ENCODE measurements at places on chromosomes 3 and 15. TPM values are rescaled to one million over a fixed set of nuclear protein-coding genes. Genes with fewer than 3 reads are reported as not detected.

GRCh38 chr15:39172380-39173281, 408.2 kb upstream of the THBS1 start:
- no peak for DNase-seq

DNA sequence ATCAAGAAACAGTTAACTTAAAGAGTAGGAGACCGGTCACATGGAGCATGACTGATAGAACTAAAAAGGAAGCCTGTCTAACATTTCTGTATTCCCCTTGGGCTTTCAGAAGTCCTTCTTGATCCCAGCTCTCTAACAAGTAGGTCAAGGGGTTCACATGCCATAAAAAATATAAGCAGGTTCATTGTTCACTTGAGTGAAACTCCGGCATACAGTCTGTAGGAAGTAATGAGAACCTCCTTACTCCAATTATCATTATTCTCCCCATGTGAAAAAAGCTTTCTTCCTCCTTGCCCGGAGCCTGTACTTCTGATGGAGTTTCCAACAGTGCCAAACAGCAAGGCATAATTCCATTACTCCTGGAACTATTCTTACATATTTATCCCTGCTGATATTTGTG, 242.8 kb upstream of the CNTN4 start:
- DNase-seq, result no peak

- DNase-seq, result peak; percentile 70
These were observed 9.3 kb downstream of the WWTR1 start for GRCh38 chr3:149648525-149648924.

DNA sequence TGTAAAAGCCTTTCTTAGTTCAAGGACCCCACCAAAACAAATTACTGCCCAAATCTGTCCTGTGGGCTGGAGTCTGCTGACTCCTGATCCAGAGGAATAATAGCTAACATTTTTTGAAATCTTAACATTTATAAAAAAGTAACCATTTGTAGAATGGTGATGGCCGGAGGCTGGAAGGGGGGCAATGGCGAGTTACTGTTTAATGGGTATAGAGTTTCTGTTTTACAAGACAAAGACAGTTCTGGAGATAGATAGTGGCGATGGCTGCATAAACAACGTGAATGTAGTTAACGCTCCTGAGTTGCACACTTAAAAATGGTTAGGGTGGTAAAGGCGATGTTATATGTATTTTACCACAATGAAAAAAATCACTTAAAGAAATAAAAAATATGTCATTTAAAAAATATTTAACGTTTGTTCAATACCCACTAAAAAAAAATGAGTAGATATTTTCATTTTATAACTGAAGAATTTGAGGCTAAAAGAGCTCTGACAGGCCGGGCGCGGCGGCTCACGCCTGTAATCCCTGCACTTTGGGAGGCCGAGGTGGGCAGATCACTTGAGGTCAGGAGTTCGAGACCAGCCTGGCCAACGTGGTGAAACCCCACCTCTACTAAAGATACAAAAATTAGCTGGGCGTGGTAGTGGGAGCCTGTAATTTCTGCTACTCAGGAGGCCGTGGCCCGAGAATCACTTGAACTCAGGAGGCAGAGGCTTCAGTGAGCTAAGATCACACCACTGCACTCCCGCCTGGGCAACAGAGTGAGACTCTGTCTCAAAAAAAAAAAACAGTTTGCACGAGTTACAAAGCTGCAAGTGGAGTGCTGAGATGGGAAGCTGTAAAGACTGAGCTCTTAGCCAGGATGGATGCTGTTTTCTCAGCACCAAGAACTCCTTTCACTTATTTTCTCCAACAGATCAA, 37.6 kb downstream of the IGF2BP2 start:
- no peak for DNase-seq

DNA sequence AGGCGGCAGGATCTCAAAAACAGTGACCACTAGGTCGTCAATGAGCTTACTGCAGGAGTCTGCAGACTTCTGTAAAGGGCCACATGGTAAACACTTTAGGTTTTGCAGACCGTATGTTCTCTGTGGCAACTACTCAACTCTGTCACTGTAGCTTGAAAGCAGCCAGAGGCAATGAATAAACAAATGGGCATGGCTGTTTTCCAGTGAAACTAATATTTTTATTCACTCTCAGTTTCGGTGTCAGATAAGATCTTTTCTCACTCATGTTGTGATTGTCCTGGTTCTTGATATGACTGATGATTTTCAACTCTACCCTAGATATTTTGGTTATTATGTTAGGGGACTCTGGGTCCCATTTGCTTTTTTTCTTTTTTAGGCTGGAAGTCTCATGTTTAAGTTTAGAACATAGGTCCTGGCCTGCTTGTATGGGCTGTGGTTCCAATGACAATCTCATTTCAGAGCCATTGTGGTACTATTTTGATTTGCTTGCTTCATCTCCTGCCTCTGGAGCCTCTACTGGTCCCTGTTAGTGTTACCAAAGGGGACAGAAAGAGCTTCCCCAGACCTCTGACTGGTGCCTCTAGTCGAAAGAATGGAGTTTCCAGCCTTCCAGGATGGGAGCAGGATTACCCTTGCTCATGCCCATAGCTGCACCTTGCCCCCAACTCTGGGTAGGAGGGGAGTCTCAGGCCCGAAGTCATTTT, 222.0 kb downstream of the STT3B start:
- DNase-seq, result no peak

GRCh38 chr3:170869239-170869590, 780 bp downstream of the RPL22L1 start:
- peak; percentile 21 for DNase-seq

DNA sequence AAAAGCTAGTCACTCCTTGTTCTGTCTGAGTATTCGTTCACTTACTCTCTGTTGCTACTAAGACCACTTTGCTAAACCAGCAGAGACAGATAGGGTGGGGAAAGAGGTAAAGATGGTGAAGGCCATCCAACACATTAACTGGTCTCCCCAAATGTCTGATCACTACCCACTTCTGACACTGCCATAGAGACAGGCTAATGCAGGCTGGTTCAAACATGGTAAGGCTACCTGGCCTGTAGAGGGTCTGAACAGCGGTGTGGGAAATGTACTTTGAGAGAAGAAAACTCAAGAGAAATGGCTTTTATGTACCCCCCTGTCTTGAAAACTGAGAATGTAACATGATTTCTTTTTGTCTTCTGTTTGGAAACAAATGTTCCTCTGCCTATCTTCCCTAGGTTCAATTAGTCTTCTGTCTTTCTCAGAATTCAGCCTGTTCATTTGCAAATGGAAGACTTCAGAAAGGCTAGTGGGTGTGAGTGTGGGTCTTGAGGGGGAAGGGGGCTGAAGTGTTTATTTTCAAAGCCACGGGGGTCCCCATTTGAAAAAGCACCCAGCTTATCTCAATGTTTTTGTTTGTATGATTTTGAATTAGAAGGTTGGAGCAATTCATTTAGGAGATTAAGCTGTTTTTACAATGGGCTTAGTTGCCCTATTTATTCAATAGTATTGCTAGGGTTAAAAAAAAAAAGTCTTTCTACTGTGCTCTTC, 15.8 kb downstream of the ALDH1A2 start:
- DNase-seq, result no peak

DNA sequence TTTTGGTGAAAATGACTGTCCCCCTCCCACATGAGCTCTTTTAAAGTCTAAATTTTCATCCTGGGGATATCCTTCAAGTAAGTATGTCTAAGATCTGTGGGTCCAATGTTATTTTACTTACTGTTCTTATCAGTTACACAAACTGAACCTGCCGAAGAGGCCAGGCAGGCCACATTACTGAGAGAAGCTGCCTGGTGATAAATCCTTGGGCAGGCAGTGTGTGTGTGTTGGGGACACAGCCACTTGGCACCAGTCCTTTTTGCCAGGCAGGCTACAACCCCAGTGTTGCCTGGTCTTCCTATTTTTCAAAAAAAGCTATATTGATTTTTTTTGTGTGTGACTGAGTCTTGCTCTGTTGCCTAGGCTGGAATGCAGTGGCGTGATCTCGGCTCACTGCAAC, 50.6 kb upstream of the RASA2 start:
- no peak for DNase-seq

- no peak for DNase-seq
These were observed 13.8 kb downstream of the RBM5 start for GRCh38 chr3:50102558-50102957.

DNA sequence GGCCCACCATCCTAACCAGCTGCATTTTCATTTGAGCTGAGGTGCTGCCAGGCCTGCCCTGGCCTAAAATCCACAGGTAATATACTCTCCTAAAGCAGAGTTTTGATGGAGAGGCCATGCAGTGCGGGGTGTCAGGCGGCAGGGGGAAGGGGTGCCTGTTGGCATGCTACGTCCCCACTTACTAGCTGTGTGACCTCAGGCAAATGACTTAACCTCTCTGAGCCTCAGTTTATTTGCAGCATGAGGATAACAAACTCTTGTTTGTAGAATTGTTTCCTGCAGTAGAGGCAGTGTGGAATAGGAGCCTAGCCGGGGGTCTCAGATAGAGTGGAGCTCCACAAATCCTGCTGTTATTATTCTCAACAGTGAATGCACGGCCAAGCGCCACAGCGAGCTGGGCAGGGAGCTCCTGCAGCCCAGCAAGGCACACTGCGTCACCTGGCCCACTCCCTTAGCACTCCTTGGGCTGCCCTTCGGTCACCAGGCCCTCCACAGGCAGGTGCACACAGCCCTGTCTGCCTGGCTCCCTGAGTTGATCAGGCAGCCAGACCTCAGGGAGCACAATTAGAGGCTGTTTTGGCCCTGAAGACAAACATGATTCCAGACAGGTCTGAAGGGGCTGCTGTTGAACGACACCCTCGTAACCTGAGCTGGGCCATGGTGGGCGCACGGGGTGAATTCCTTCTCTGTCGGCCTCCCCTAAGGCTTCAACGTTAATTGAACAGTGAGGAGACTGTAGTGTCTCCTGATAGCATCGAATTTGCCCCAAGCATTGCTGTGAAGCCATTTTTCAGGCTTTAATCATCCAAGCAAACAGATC, 248.8 kb upstream of the LYSMD4 start:
- no peak for DNase-seq

- no peak for DNase-seq
These were observed 15.2 kb downstream of the SLTM start for GRCh38 chr15:58918239-58918638.

GRCh38 chr15:52005748-52006701, 13.0 kb upstream of the MAPK6 start:
- peak; percentile 48 for DNase-seq

GRCh38 chr3:193190146-193190786, 50.8 kb upstream of the PLAAT1 start:
- peak; percentile 56 for DNase-seq

DNA sequence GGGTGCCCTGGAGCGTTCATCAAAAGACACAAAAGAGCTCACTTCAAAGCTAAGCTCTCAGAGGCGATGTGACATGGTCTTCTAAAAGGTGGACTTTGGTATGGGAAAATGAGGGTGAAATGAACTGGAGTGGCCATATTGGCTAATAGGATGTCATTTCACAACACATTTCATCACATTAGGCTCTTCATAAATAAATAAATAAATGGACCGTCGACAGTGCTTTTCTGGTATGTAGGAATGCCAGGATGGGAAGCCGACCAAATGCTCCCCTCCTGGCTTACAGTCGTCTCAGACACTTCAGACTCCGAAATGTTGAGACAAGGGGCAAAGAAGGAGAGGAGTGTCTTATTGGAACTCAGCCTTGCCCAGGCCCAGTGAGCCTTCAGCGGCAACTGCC, 383.0 kb downstream of the NTRK3 start:
- DNase-seq, result peak; percentile 38

DNA sequence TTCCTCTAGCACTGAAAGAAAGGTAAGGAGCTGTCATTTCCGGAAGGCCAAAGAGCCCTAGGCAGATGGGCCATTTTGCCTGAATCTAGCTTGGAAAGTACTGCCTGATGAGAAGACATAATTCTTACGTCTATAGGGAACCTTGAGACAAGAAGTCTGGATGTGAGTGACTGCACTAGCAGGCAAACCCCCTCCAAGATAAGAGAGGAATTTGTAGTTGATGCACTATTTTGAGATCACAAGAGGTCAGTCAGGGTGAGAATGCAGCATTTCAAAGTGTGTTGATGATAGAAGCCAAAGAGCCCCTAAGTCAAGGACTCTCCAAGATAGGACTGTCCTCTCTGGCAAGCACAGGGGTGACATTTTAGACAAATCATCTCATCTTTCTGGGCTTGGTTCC, 99.2 kb downstream of the HES1 start:
- DNase-seq, result no peak

- peak; percentile 91 for DNase-seq
These were observed 79.8 kb downstream of the FOXP1 start for GRCh38 chr3:71503525-71504249.

DNA sequence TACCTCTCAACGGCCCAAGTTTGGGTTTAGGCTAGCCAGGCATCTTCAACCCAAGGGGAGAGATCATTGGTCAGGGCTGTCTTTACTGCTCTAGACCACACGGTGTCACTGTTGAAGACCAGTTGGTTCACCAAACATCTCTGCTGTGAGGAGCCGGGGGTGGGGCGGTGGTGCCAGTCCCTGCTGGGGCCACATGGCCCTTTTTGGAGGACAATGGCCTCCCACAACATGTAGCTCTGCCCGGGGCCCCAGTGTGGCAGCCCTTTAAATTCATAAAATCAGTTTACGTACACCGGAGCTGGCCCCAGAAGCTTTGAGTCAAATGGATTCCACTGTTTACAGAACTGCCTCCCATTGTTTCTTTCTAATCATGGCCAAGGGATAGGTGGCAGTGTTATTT, 19.1 kb upstream of the TM4SF18 start:
- DNase-seq, result peak; percentile 79

- no peak for DNase-seq
These were observed 114.9 kb upstream of the RPL32 start for GRCh38 chr3:12956316-12956660.

DNA sequence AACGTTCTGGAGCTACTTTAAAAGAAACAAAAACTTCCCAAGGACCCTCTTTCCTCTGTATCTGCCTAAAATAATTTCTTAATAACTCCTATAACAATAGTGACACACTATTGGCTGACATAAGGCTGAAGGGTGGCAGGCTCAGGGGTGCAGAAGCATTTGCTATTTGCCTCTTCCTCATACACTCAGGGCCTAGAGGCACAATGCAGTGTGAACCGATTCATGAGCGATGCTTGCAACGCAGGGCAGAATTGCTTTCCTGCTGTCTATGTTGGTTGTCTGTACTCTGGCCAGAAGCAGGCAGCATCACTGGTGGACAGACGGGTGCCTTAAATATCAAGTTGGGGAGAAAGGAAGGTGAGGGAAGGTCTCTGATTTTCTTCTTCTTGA, 157.4 kb downstream of the AGBL1 start:
- DNase-seq, result no peak

GRCh38 chr3:168197162-168197561, 101.4 kb upstream of the GOLIM4 start:
- DNase-seq, result no peak

GRCh38 chr3:174125267-174125824, 727.8 kb downstream of the NLGN1 start:
- peak; percentile 57 for DNase-seq

Gene EFCAB12
- total RNA-seq, result 0.22 TPM

Gene GHSR
- not detected for total RNA-seq

Gene RSL24D1
- 167 TPM for total RNA-seq

Gene DGKG
- total RNA-seq, result not detected

Gene RTP1
- not detected for total RNA-seq

Gene POLQ
- 5.8 TPM for total RNA-seq

Gene GOLGA6D
- not detected for total RNA-seq
